ENCODE measurements at places on chromosomes 7 and 10. TPM values are rescaled to one million over a fixed set of nuclear protein-coding genes. Genes with fewer than 3 reads are reported as not detected.

DNA sequence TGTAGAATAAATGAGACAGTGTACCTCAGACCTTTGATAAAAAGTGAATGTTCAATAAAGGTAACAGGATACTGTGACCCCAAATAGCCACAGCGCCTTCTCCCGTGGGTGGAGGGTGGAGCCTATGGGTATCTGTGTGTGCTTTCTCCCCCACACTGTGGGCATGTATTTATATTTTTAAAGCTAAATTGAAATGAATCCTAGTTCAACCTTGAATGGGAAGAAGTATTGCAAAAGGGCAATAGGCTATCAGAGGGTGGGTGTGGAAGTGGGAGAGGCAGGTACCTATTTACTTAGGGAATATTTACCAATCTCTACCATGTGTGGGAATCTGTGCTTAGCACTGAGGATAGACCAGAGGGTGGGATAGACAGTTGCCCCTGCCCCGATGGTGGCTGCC is 68.9 kb downstream of the PFKFB3 start:
- no peak for DNase-seq

DNA sequence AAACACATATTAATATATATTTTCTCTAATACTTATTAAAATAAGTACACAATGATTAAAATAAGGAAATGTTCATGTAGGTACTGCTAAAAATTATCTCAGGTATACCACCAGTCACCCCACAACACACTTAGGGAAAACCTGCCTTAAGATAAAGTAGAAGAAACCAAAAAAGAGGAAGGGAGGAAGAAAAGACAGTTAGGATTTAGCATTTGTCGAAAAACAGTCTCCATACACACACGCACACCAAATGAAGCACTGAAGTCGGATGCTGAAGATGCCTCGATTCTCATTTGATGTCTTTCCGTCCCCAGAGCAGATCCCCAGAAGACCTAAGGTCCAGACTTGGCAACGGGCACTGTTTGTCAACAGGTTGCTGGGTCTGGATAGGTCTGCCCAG is 30.0 kb upstream of the ARID5B start:
- no peak for DNase-seq

EVX1 gene
- total RNA-seq = 0.28 TPM

DNA sequence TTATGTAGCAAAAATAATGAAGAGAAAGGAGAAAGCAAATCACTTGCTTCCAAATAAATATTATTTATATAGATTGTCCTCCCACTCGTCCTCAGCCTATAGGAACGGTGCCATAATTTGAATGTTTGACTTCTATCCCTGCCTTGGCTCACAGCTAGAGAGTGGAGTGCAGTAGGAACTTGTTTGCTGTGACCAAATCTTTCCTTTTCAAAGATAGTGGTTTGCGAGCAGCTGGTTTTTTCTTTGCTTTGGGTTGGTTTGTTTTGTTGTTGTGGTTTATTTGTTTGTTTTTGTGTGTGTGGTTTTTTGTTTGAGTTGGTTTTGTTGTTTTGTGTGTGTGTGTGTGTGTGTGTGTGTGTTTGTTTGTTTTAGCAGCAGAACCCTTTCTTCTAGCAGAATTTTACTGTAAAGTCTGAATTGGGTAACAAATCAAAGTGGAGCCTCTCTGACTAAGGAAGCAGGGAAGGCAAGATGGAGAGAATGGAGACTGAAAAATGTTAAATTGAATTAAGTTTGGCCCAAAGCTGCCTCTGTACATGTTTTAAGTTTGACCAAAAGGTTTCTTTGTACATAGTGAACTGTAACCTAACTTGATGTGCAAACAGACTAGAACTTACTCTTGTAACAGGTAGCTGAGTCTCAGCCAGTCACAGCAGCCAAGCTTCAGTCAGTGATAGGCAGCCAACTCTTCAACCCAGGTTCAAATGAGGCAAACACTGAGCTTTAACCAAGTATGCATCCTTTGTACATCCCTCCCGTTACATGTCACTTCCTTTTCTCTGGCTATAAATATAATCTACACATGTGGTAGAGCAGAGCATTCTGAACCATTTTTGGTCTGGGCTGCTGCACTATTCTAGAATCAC is 149.5 kb upstream of the LRGUK start:
- DNase-seq = no peak

- DNase-seq = no peak
Observed at GRCh38 chr7:44110719-44111635, 6.8 kb downstream of the AEBP1 start.

- peak; percentile 81 for DNase-seq
Observed at GRCh38 chr7:138460649-138461607, 869 bp downstream of the TRIM24 start.

DNA sequence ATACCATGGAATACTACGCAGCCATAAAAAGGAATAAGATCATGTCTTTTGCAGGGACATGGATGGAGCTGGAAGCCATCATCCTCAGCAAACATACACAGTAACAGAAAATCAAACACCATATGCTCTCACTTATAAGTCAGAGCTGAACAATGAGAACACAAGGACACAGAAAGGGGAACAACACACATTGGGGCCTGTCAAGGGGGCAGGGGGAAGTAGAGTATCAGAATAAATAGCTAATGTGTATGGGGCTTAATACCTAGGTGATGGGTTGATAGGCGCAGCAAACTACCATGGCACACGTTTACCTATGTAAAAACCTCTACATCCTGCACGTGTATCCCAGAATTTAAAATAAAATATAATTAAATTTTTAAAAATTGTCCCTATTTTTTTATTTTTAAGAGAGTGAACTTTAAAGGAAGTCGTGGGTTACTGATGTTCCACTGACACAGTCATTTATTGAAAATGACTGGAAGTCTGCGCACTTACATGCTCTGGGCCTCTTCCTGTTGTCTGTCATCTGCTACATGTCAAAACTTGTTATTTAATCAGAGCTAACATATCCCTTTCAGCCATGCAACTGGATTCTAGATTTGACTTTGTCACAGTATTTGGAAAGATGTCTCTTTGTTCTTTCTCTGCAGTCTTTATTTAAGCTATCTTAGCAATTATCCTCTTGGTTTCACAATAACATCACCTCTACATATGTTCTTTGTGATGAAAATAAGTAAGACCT is 73.7 kb upstream of the ABCB5 start:
- DNase-seq = no peak

GPER1 gene
- 0.54 TPM for total RNA-seq

MAT1A gene
- 0.53 TPM for total RNA-seq

- peak; percentile 92 for DNase-seq
Observed at GRCh38 chr10:102450374-102451104, 804 bp downstream of the C10orf95 start.

UPK3B gene
- total RNA-seq = 1.2 TPM

C10orf143 gene
- total RNA-seq = 1.5 TPM

- peak; percentile 57 for DNase-seq
Observed at GRCh38 chr10:91711885-91712680, 79.2 kb upstream of the PPP1R3C start.

SPDYE1 gene
- not detected for total RNA-seq

- peak; percentile 86 for DNase-seq
Observed at GRCh38 chr10:80924063-80924952, 386.6 kb downstream of the SH2D4B start.

- DNase-seq = no peak
Observed at GRCh38 chr7:136971776-136972175, 103.3 kb downstream of the CHRM2 start.

SLC16A9 gene
- 19.3 TPM for total RNA-seq

OR2A25 gene
- not detected for total RNA-seq

DNA sequence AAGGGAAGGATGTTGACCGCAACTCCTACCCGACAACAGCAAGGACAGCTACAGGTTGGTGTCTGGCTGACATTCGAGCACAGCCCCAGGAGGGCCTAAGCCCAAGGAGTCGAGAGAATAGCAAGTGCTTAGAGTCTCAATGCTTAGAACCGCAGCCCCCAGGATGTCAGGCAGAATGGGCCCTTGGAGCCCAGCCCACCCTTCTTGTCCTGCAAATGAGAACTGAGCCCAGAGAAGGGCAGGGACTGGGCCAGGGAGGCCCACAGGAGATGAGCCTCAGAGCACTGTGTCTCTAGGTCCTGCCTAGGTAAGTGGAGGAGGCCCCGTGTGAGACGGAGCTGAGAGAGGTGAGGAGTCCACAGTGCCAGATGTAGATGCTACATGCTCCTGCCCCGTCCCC is 173.3 kb upstream of the ZMIZ1 start:
- DNase-seq = peak; percentile 72

- peak; percentile 72 for DNase-seq
Observed at GRCh38 chr10:55822096-55822495, 539.0 kb downstream of the ZWINT start.

GRCh38 chr10:722281-723060 is 33.0 kb upstream of the DIP2C start:
- no peak for DNase-seq

DNA sequence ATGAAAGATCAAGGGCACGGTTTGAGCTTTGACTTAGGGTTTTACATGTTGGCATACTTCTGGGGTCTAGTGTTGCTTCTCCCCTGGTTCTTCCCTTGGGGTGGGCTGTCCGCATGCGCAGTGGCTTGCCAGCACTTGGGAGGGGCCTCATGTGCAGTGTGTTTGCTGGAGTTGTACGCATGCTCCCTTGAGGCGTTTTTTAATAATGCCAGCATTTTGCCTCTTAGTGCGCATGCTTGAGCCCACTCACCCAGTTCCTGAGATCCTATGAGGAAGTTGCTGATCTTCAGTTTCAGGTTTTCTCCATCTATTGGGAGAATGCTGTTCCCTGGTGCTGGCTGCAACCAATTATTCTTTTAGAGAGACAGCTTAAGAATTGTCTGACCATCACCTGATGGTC is 113.4 kb upstream of the GPR141 start:
- DNase-seq = no peak

DNA sequence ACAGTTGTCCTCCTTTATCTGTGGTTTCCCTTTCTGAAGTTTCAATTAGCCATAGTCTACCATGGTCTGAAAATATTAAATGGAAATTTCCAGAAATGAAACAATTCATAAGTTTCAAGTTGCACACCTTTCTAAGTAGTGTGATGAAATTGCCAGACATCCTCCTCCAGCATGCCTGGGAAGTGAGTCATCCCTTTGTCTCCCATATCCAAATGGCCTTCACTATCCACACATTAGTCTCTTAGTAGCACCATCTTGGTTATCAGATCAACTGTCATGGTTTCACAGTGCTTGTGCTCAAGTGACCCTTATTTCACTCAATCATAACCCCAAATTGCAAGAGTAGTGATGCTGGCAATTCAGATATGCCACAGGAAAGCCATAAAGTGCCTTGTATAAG is 83.4 kb upstream of the PPP1R9A start:
- no peak for DNase-seq

DNA sequence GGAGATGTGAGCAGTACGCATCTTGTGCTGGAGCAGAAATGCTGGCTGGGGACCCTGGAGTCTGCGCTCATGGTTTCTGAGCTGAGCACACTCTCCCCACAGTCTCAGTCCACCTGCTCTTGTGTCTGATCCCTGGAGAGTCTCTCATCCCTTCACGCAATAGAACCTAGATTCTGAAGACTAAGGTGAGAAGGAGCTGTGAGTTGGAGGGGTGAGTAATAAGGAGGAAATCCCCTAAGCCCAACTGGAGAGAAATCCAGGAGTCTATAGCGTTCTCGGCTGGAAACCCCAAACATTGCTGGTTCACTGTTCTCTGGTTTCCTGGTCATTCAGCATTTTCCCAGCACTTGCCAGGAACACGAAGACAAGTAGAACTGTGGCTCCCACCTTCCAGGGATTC is 68.3 kb upstream of the SMNDC1 start:
- peak; percentile 67 for DNase-seq

GSDME gene
- total RNA-seq = 7.0 TPM

- no peak for DNase-seq
Observed at GRCh38 chr10:128843972-128844371, 623.1 kb upstream of the MGMT start.

- peak; percentile 99 for DNase-seq
Observed at GRCh38 chr7:129433847-129434674, at the start of gene STRIP2. Gene STRIP2, plus strand, starts transcription at chr7:129434432. Its CDS starts 41 bp downstream, at chr7:129434473.

GRCh38 chr10:78473006-78473405 is 439.3 kb downstream of the RPS24 start:
- no peak for DNase-seq

DNA sequence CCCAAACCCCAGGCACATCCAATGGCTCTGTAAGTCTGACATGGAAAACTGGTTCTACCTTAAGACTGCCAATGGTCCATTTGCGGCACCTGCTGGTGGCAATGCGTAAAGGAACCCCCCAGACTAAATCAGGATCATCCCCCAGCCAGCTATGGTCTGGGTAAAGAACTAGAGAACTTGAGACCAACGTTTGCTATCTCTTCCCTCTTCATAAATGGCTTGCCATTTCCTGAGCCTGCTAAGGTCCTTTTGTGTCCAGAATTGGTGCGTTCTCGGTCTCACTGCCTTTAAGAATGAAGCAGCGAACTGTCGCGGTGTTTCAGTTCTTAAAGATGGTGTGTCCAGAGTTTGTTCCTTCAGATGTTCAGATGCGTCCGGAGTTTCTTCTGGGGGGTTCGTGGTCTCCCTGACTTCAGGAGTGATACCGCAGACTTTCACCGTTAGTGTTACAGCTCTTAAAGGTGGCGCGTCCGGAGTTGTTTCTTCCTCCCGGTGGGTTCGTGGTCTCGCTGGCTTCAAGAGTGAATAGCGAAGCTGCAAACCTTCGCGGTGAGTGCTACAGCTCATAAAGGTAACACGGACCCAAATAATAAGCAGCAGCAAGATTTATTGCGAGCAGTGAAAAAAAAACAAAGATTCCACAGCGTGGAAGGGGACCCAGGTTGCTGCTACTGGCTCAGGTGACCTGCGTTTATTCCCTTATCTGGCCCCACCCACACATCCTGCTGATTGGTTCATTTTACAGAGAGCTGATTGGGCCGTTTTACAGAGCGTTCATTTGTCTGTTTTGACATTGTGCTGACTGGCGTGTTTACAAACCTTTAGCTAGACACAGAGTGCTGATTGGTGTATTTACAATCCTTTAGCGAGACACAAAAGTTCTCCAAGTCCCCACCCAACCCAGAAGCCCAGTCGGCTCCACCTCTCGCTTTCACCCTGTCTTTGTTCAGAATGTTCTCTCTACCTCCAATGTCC is 95.4 kb downstream of the ELMO1 start:
- DNase-seq = peak; percentile 79

- no peak for DNase-seq
Observed at GRCh38 chr10:86104611-86105145, 261.9 kb downstream of the GRID1 start.

- DNase-seq = no peak
Observed at GRCh38 chr7:2715341-2716231, 27.6 kb downstream of the AMZ1 start.

DNA sequence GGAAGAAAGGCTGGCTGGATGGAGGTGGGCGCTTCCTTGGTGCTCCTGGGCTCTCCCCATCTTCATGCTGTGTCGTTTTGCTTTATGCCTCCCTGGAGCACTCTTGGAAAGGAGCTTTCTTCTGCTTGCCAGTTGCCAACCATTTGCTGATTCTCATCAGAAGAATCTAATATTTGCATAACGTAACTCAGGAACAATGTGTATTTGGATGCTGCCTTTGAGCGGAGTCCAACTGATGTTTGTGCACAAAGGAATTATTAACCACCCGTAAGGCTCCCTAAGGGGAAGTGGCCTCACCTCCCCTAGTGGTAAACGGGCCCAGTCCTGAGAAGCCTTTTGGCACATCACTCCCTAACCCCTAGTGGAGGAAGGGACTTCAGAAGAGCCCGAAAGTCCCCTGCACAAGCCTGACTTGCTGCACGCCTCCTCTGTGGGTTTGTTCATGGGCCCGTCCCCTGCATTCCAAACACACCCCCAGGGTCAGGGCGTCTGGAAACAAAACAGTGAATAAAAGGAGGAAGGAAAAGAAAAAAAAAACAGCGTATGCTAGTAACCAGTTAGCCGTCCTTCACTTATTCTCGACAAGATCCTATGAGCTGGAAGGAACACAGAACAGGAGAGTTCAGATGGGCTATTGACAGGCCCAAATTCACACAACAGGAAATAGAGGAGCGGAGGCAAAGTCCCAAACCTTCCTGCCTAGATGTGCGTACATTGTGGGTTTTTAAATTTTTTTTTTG is 602.2 kb downstream of the LRMDA start:
- no peak for DNase-seq

NODAL gene
- 19.2 TPM for total RNA-seq

All from endodermal cell (in vitro differentiated cells).